ENCODE measurements at places on chromosomes 2 and 18.

GRCh38 chr2:182541268-182541667, 114.4 kb upstream of the PDE1A start:
- no peak for DNase-seq

DNA sequence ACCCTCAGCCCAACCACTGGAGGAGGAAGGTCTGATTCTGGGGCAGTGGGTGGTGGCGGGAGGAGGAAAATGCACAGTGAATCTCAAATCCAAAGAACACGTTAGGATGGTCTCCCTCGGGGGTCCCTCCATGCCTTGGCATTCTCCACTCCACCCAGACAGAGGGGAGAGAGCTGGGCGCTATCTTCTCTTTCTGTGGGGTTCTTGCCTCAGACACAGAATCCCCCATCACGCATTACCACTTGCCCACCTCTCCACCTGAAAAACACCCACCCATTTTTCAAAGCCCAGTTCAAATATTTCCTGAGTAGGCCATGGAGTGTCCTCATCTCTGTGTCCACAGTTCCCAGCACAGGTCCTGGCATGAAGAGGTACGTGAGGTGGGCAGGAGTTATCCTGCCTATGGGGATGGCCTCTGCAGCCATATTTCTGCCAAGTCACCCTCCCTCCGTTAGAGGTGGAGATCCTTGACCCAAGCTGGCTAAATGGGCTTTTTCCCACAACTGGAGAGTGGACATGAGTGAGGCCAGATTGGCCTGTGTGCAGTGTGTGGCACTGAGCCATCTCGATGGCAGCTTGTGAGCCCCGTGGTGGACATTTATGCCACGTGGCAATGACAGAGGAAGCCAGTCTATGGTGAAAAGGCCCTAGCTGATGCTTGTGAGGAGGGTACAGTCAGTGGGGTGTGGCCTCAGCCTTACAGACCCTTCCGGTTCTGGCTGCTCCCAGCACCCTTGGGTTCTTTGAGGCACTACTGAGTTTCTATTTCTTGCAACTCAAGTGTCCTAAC, 9.5 kb upstream of the TEX261 start:
- no peak for DNase-seq

GRCh38 chr2:5749347-5749746, 57.2 kb downstream of the SOX11 start:
- DNase-seq = peak; percentile 20

GRCh38 chr2:155727187-155727895, 605.2 kb downstream of the NR4A2 start:
- no peak for DNase-seq

DNA sequence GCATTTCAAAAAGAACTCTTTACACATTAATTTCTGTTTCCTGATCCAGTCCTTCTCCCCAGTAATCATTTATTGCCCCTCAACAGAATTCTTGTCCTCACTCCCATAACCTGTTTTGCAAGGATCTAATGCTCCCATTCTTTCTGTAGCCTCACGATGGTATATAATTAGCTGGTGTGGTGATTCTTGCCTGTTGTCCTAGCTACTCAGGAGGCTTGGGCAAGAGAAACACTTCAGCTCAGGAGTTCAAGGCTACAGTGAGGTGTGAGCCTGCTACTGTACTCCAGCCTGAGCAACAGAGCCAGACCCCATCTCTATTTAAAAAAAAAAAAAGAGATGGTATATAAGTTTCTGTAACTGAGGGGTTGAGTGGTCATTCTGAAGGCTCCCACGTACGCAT, 7.7 kb upstream of the TRAPPC8 start:
- no peak for DNase-seq

DNA sequence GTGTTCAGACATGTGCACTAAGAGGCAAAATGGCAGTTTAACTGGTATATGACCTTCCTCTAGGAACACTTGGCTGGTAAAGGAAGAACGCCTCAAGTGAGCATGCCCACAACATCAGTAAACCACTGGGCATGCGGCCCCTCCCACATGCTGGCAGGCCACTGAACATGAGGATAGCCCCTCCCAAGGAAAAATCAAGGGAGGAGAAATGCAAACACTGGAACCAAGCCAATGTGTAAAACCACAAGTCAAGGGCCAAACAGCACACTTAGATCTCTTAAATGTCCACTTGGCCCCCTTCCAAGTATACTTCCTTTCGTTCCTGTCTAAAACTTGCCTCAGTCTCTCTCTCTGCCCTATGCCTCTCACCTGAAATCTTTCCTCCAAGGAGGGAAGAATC, 980.8 kb downstream of the TSN start:
- DNase-seq = no peak

DNA sequence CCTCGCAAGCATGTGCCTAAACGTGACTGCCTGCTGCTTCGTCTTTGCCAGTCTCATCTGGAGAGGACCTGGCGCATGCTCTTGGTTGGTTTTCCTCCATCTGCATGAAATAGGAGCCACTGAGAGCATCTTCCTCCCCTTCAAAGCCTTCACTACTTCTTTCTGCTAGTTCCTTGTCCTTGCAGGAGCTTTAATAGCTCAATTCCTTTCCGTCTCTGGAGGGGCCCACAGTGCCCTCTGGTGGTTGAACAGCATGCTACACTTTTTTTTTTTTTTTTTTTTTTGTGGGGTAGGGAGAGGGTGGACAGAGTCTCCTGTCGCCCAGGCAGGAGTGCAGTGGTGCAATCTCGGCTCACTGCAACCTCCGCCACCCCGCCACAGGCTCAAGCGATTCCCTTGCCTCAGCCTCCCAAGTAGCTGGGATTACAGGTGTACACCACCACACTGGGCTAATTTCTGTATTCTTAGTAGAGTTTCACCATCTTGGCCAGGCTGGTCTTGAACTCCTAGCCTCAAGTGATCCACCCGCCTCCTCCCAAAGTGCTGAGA, 59.6 kb downstream of the SP110 start:
- DNase-seq = peak; percentile 51

- DNase-seq = no peak
Measured at GRCh38 chr18:65749841-65750240, 971 bp upstream of the CDH7 start.

- DNase-seq = no peak
Measured at GRCh38 chr2:154924531-154924930, 226.0 kb downstream of the KCNJ3 start.

Data from globus pallidus (tissue), 1 donor.